ENCODE measurements at places on chromosomes 11 and 22.

DNA sequence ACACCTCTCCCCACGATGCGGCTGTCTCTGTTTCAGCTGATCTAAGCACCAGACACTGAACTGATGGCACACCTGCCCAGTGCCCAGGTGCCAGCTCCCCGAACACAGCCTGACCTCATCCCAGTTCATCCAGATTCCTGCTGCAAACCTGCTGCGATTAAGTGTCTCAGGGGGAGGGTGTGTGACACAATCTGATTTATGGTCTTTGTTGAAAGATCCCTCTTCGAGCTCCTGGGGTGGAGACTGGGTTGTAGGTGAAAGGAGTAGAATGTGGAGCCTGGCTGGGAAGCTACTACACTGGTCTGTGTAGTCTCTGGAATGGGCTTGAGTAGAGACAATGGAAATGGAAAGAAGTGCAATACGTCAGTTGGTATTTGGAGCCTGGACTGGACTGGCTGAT lies 390.3 kb downstream of the SHANK2 start:
- no peak for DNase-seq

DNA sequence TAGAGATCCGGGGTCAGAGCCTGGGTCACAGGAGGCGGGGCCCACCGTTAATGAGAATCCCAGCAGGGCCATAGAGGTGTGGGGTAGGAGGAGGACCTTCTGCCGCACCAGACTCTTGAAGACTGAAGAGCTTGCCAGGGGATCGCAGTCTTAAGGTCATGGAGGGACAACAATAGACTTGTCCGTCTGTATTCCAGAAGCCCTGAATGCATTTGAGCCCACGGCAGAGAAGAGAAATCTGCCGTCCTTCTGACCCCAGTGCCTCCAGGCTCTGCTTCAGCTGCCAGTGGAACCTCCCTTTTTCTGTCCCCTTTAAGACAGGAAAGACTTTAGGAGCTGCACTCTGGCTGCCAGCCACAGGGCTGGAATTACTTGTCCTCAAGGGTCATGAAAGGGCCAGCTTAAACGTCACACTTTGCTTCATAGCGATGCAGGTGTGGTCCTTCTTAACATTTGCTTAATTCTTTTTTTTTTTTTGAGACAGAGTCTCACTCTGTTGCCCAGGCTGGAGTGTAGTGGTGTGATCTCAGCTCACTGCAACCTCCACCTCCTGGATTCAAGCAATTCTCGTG lies 15.5 kb upstream of the ST3GAL4 start:
- no peak for DNase-seq

- no peak for DNase-seq
Observed at GRCh38 chr22:45945621-45946106, 31.3 kb downstream of the WNT7B start.

GRCh38 chr22:20243176-20243536 lies 25.0 kb downstream of the RTN4R start:
- DNase-seq, result no peak

DNA sequence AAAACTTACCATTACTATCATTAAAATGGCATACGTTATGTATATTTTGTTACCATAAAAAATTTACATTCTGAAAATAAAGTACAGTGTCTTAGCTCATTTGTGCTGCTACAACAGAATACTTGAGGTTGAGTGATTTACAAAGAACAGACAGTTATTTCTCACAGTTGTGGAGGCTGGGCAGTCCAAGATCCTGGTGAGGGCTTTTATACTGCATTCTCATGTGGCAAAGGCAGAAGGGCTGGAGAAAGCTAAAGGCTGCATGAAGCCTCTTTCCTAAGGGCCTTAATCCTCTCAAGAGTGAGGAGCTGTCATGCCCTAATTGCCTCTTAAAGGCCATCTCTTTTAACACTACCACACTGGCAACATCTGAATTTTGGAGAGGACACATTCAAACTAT lies 13.3 kb downstream of the GGTLC2 start:
- DNase-seq, result no peak

DNA sequence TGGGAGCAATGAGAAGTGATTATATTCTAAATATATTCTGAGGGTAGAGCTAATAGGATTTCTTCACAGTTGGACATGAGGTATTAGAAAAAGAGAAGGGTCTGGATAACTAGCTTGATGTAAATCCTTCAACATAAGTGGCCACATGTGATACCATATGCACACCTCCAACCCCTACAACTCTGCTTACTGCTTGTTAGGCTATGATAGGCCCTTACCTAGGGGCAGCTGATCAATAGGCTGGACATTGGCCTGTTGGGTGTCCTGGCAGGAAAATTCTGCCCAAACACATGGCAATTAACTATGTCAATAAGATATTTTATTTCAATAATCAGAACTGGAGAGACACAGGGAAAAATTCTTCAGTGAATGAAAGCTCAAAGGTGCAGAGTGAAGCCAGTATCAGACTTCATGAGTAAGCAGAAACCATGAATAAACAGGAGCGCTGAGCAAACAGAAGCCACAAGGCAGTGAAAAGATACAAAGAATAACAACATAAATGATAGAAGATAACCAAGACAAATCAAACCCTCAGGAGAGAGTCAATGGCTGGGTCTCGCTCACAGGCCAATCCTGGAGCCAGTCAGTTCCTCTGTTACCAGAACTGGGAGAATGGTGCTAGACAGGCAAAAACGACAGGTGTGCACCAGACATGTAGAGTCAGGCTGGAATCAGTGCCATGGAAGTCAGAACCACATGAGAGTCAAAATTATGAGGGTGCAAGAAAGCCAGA lies 46.3 kb upstream of the PSMA1 start:
- no peak for DNase-seq

- no peak for DNase-seq
Observed at GRCh38 chr11:2406878-2407410, 6.4 kb downstream of the TSSC4 start.

- no peak for DNase-seq
Observed at GRCh38 chr11:27022659-27023251, 17.9 kb upstream of the BBOX1 start.

DNA sequence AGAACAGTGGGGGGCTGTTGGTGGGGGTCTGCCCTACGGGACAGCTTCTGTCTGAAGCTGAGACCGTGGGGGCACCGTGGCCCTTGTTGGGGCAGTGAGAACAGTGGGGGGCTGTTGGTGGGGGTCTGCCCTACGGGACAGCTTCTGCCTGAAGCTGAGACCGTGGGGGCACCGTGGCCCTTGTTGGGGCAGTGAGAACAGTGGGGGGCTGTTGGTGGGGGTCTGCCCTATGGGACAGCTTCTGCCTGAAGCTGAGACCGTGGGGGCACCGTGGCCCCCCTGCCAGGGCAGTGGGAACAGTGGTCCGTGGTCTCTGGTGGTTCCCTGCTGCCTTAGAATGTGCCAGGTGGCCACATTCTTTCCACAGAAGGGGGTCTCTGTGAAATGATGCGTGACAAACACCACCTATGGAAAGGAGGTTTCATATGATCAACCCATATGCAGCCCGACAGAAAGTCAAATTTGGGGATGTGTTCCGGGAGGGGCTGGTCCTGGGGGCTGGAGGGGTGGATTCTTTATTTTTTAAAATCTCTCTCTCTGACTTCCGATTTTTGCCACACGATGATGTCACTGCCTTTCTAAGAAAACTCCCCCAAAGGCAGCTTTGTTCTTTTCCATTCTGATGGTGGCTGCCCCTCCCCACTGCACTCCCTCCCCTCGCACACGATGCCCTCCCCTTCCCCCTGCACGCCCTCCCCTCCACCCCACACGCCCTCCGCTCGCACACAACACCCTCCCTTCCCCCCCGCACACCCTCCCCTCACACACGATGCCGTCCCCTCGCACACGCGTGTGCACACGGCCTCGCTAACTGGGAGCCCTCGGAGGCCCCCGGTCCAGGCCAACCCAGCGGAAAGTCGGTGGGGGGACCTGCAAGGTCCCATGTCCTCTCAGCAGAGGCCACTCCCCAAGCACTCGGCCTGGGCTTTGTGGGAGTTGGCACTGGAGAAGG lies 1186.5 kb downstream of the BRD1 start:
- no peak for DNase-seq

- no peak for DNase-seq
Observed at GRCh38 chr11:65379698-65380459, 2.6 kb downstream of the SLC25A45 start.

GRCh38 chr11:17921659-17922415 lies 91.0 kb downstream of the SERGEF start:
- DNase-seq, result no peak
